ENCODE measurements at places on chromosomes 13 and 19.

- DNase-seq: no peak
Observed at GRCh38 chr19:4967738-4968461, 1.0 kb upstream of the KDM4B start.

DNA sequence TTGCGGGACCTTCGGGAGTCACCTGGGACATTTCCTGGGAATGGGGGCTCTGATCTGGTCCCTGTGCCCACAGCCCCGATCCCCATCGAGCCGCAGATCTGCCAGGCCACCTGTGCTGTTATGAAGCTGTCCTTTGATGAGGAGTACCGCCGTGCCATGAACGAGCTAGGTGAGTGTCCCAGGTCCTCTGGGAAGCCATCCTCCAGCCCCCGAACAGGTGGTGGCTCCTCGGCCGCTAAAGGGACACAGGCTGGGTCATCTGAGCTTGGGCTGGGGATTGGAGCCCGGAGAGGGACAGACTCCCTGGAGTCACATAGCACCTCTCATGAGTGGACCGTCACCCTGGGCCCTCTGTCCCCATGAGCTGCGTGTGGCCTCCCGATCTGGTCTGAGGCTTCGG lies 8.0 kb downstream of the APC2 start:
- DNase-seq: no peak

DNA sequence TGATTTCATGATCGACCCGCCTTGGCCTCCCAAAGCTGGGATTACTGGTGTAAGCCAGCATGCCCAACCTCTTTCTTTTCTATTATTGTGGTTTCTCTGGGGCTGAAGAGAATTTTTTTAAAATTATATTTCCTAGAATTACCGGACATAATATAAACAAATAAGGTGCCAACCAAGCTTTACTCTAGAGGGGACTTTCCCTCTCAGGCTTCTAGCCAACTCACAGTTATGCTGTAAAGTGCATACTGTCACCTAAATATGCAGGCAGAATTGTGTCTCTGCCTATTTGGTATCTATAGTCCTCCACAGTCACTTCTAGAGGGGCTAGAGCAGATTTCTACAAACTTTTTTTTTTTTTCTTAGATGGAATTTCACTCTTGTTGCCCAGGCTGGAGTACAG lies 41.6 kb upstream of the ZNF681 start:
- no peak for DNase-seq

GRCh38 chr19:33419788-33420130 lies 46.2 kb downstream of the CEBPG start:
- no peak for DNase-seq

DNA sequence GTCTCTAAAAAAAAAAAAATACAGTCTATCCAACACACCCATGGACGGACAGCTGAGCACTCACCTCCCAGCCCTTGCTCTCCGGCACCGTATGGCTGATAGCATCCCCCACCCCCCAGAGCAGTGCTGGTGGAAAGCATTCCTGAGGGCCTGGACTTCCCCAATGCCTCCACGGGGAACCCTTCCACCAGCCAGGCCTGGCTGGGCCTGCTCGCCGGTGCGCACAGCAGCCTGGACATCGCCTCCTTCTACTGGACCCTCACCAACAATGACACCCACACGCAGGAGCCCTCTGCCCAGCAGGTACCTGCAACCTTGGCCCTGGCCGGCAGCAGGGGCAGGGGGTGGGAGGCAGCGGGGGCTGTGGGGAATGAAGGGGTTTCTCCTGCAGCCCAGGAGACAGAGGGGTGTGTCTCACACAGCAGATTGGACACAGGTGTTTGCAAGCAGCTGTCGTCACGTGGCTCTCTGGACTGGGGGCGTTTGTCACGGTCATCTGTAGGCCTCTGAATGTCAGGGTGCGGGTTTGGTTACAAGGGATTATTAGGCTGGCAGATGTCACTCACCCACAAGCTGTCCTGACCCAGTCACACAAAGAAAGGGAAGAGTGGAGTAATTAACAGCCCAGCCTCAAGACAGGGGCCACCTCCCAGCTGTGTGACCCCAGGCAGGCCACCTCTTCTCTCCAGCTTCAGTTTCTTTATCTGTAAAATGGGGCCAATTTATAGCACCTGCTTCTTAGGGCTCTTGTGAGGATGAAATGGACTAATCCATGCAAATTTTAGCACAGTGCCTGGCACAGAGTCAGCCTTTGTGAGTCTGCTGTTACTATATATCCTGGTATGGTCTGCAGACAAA lies 19.3 kb downstream of the PLD3 start:
- DNase-seq: no peak

- no peak for DNase-seq
Observed at GRCh38 chr19:57363688-57364181, 384 bp downstream of the TRAPPC2B start.

DNA sequence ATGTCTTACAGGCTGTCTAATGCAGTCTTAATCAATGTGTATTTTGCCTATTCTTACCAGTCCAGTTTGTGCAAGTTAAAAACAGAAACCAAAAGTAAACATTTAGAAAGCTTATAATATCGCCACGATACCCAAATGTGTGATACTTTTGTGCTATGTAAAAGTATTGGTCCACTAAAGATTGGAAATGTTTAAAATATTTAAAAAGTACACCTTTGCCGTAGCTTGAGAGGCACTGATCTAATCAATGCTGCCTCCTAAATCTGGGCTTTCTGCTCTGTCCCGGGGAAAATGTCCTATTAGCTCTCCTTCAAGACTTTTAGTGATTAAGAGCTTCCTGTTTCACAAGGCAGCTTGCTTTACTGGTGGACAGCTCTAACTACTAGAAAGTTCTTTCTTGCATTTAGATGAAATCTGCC lies 64.7 kb downstream of the DNAJC15 start:
- no peak for DNase-seq

DNA sequence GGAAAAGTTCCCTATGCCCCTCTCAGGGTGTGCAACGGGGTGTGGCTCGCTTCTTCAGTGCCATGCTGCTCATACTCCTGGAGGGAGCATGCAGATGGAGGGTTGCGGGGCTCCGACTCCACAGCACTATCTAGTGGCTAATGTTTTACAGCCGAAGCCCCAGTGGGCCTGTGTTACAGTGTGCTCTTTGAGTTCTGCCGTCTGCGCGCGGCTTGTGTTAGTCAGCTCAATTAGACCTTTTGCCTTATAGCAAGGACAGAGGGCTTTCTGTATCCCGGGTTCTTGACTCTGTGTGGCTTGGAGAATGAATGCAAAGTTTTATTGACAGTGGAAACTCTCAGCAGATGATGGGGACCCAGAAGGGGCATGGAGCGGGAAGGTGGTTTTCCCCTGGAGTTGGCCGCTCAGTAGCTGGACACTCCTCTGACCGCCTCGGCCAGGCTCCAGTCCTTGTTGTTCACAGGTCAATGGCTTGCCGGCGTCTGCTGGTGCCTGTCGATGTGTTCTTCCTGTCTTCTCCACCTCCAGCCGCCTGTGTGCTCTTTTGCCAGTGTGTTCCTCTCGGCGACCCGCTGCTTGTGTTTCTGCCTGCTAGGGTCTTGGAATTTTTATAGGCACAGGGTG lies 383.4 kb downstream of the LMO7 start:
- no peak for DNase-seq

GRCh38 chr13:83153848-83154247 lies 728.4 kb downstream of the SLITRK1 start:
- DNase-seq: no peak

- no peak for DNase-seq
Observed at GRCh38 chr19:20858861-20859260, 64.2 kb upstream of the ZNF85 start.

GRCh38 chr19:29212356-29212647 lies 649 bp downstream of the UQCRFS1 start:
- DNase-seq: no peak

DNA sequence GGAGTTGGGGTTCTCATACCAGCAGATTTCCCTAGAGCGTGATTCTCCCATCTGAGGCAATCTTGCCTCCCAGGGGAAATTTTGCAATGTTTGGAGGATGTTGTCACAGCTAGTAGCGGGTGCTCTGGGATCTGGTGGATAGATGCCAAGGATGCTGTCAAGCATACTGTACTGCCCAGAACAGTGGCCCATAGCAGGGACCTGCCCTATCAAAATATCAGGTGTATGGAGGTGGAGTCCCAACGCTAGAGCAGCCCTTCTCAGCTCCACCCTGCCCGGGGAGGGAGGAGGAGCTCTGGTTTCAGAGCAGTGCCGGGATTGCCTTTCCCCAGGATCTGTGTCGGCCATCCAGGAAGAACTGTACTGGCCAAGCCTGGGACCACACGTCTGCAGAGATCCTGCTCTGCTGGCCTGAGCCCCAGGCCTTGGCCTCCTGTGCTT lies 10.9 kb upstream of the QTRT1 start:
- DNase-seq: no peak

GRCh38 chr13:93655154-93655553 lies 428.5 kb downstream of the GPC6 start:
- DNase-seq: no peak

DNA sequence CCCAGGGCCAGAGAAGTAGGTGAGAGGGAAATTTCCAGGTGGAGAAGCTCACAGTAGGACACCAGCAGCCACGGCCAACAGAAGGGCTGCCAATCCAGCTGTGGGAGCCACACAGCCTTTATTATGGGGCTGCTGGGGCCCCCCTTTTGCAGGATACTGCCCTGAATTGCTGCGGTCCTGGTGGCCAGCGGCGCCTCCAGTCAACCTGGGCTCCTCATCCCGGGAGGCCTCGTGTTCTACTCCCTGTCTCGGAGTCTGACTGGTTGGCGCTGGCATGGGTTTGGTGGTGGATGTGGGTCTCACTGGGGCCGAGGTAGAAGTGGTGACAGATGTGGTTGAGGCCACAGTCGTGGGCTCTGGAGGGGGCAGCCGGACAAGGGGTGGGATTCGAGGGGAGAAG lies 4.1 kb downstream of the LYPD3 start:
- no peak for DNase-seq

DNA sequence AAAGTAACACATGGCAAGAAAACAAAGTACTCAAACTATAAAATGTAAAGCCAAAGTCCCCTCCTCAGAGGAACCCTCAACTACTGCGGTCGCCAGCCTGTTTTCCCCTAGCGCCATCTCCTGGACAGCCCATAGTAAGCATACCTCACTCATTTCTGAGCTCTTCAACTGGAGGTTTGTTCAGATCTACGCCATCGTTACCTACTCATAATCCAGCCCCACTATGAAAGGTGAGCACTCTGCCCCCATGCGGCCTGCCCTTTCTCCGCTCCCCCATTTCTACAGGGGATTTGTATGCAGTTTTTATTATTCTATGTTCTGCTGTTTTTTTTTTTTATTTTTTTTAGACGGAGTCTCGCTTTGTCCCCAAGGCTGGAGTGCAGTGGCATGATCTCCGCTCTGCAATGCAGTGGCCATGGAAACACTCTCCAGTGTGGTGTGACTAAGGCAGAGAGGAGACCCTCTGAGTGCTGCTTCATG lies 26.2 kb downstream of the OPA3 start:
- no peak for DNase-seq

DNA sequence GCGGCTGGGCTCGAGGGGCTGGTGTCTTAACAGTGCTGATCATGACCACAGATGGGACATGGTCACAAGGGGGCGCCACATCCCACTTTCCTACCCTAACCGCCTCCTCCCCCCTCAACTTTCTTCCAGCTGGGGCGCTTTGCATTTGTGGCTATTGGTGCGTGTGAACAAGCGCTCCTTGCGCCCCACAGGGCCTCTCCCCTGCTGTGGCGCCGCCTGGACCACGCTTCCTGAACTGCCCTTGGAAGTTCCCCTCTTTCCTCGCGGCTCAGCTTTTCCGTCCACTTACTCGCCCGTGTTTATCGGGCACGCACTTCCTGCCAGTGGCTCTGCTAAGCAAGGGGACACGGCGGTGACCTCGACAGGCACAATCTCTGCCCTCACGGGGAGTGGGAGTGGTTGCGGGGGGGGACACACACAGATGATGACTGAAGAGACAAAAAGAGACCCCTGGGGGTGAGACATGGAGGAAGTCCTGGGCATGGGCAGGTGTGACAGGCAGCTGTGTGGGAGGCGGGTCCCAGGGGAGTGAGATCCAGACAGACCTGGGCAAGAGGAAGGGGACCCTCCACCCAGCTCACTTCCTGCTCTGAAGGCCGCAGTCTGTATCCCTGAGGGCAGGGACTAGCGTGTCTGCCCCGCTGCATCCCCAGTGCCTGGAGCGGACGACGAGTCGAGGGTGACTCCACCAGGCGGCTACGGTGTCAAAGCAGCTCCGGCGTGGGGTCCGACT lies 40.3 kb downstream of the ZNF787 start:
- no peak for DNase-seq

Measured in cortex of kidney (tissue), 1 donor.